ENCODE measurements at places on chromosomes 5 and 9. TPM values are rescaled to one million over a fixed set of nuclear protein-coding genes. Genes with fewer than 3 reads are reported as not detected.

Gene MAMDC2
- polyA plus RNA-seq, result 2.3 TPM

Gene SLC34A1
- not detected for polyA plus RNA-seq

Gene SLC6A19
- polyA plus RNA-seq, result not detected

Gene SKP1
- 581 TPM for polyA plus RNA-seq

Gene IL12B
- not detected for polyA plus RNA-seq

Gene THBS4
- polyA plus RNA-seq, result 31.0 TPM

Gene OBP2B
- not detected for polyA plus RNA-seq

Gene CXCL14
- 28.3 TPM for polyA plus RNA-seq

Gene CNTLN
- polyA plus RNA-seq, result 1.4 TPM

Gene ROR2
- polyA plus RNA-seq, result 0.18 TPM

Gene HNRNPAB
- 243 TPM for polyA plus RNA-seq

Gene KIF12
- 0.03 TPM for polyA plus RNA-seq

Gene ANKRD34B
- polyA plus RNA-seq, result not detected

DNA sequence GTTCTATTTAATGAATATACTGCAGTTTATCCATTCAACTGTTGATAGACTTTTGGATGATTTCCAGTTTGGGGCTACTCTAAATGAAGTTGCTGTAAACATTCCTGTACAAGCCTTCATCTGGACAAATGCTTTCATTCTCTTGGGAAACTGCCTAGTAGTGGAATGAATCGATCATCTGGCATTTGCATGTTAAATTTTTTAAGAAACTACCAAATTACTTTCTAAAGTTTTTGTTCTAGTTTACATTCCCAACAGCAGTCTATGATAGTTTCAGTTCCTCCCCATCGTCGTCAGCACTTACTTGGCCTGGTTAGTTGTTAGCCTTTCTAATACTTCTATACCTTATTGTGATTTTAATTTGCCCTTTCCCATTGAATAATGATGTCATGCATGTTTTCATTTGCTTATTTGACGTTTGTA lies 306.3 kb downstream of the FER start:
- DNase-seq, result no peak

DNA sequence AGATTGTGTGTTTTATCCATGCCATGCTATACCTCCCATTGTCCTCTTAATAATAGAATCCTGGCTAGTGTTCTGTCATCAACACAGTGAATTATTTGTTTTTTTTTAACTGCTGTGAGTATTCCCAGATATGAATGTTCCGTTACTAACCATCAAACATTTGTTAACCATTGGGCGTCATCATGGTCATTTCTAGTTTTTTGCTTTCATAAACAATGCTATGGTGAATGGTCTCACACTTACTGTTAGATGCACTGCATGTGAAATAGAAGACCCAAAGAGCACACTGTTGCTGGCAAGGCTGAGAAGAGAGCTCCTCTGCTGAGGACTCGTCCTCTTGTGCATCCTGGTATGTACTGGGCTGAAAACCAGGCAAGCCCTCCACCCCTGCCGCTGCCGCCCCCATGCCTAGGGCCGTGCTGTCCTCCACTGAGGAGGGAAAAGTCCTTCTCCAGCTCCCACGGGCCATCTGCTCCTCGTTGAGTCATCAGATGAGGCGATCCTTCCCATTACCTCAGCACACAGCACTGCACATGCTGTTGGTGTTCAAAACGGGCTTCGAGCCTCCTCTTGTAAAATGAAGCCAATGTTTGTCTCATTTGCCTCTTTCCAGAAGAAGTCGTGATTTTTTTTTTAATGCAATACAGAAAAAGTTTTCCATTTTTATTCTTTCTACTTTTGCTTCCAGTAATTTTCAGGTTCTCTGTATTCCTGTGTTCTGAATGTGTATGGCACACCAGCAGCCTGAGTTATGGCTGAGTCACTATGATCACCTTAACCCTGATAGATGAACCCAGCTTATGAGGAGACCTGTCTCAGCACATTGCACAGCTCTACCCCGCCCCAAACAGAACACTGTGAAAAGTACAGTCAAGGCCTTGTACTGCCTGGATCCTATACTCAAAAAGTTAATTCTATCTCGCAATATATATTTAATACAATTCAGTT lies 219.0 kb downstream of the AOPEP start:
- DNase-seq, result peak; percentile 60

GRCh38 chr5:150640311-150641005 lies at the start of gene SYNPO:
Gene SYNPO (plus strand): TSS chr5:150640660. CDS start chr5:150648276, 7,616 bp downstream.
- DNase-seq, result peak; percentile 83

GRCh38 chr5:6748142-6748541 lies 34.9 kb downstream of the TENT4A start:
- no peak for DNase-seq

GRCh38 chr5:8700222-8700621 lies 831.3 kb downstream of the MTRR start:
- no peak for DNase-seq

DNA sequence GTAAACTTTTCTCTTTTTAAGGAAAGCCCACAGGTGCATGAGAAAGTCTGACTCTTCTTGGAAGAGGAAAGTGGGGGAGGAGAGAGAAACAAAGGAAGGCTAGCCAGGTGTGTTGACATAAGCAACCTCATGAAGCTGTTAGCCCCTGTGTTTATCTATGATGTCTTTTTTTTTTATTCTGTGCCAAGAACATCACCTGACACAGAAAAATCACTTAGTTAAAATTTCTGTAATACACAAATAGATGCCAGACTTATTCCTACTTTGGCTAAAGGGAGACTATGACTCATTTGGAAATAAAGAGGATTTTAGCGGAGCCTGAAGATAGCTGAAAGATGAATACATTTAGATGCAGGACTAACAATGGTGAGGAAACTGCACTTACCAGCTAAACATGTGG lies 58.3 kb downstream of the BAAT start:
- DNase-seq, result no peak

GRCh38 chr5:29547236-29547865 lies 1646.1 kb upstream of the CDH6 start:
- no peak for DNase-seq

DNA sequence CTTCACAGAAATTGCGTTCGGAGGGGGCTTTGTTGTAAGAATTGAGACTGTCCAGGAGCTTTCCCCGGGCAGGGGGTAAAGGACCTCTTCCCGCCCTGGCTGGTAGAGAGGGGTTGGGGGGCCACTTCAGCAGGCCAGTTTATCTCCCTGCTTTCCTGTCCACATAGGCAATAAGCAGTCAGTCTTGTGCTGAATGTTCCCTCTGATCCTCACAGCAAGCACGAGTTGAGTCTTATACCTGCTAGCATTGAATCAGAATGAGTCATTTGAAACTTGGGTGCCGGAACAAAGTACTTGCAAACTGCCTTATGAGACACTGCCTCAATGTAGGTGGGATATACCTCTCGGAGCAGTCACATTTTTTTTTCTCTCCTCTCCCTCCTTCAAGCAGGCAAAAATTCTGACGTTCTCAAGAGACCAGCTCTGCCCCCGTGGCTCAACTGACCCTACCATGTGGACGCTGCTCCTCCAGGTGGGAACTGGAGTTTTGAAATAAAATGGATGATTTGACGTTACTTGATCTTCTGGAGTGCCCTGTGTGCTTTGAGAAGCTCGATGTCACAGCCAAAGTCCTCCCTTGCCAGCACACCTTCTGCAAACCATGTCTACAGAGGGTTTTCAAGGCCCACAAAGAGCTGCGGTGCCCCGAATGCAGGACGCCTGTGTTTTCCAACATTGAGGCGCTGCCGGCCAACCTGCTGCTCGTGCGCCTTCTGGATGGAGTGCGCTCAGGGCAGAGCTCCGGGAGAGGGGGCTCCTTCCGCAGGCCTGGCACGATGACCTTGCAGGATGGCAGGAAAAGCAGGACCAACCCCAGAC lies 1.3 kb downstream of the SH3RF2 start:
- peak; percentile 58 for DNase-seq

DNA sequence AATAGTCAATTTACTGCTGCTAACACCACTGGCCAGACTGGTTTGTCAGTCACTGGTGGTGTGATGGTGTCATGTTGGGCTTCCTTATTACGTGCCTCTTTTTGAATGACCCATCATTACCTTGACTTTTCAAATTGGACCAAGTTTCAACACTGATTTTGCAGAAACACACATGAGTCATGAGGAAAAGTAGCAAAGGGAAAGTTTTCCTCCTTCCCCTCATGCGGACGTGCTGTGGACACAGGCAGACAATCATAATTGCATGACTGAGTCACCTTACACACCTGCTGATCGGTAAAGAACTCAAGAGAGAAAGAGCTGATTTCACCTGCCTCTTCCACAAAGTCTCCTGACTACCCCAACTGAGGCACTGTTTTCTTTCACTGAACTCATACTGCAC lies 324.5 kb downstream of the ARRDC3 start:
- no peak for DNase-seq

- DNase-seq, result no peak
Measured at GRCh38 chr9:21294364-21294774, 10.7 kb downstream of the IFNA5 start.

- no peak for DNase-seq
Measured at GRCh38 chr5:32975656-32976375, 264.7 kb downstream of the NPR3 start.

GRCh38 chr9:91884696-91885687 lies 65.0 kb downstream of the ROR2 start:
- no peak for DNase-seq

GRCh38 chr5:167012123-167013034 lies 1279.1 kb upstream of the WWC1 start:
- DNase-seq, result no peak

- no peak for DNase-seq
Measured at GRCh38 chr5:132102101-132102701, 28.6 kb downstream of the CSF2 start.

DNA sequence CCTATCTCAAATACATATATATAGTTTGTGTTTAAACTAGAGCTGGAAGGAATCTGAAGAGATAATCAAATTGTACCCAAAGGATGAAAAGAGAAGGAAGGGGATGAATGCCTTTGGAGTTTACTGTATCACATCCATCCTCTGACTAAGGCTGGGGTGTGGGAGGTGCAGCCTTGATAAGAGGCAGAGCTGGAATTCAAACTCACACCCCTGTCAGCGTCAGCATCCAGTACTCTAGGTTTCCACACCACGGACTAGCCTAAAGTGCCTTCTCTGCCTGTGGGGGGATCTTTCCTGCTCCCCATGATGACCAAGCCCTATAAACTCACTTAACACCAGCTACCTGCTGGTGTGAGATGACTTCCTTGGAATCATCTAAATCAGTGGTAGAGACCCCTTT lies 48.1 kb downstream of the EPB41L4B start:
- DNase-seq, result no peak

DNA sequence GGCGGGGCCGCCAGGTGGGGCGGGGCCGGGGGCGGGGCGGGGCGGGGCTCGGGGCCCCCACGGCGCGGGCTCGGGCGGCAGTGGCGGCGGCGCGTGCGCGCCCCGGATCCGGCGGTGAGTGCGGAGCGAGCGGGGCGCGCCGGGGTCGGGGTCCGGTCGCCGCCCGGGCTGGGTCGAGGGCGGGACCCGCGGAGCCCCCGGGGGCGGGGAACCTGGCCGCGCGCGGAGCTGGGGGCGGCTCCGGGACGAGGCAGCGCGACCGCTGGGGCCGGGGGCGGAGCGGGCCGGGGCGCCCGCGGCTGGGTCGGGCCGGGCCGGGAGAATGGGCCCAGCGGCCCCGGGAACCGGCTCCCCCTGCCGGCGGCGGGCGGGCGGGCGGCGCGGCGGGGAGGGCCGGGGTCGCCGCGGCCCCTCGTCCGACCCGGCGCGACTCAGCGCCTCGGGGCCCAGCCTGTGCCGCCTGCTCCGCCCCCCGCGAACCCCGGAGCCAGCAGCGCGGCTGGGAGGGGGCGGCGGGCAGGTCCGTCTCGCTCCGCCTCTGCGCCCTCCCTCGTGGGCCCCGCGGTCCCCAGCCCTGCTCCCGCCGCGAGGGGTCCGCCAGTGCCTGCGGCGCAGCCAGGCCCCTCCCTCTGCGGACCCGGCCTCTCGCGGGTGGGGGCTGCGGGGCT lies 3.1 kb downstream of the EGFL7 start:
- no peak for DNase-seq

- DNase-seq, result no peak
Measured at GRCh38 chr5:104095527-104095926, 532.9 kb upstream of the NUDT12 start.

DNA sequence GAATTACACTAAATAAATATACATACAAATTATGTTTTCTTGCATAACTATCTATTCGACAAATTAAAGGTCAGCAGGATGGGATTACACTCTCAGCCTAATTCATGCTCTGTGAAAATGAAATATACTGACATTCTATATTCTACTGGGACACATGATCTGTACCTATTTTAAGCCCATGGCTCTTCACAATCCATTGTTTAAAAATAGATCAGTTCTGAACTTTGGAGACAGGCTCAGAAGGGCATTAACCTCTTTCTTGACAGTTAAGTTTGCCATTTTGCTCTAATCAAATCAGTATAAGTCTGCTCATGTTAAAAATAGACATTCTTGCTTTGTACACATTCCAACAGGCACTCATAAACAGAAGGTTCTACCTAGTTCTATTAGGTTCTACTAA lies 361.2 kb downstream of the HCN1 start:
- no peak for DNase-seq

DNA sequence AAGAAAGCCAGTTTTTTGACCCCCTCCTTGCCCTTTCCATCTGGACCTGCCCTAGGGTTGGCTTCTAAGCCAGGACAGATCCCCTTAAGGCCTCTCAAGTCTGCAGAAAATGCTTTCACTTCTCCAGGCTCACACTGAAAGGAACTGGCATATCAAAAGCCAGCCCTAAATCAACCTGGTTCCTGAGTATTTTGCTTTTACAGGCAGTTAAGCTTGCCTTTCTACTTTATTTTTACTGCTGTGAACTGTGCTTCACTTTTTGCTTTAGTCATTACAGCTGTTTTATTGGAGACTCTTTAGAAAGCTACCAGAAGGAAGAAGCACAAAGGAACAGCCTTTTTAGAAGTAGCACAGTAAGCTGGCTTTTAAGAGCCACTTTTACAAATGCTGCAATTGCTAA lies 5.0 kb downstream of the TARS1 start:
- DNase-seq, result no peak

DNA sequence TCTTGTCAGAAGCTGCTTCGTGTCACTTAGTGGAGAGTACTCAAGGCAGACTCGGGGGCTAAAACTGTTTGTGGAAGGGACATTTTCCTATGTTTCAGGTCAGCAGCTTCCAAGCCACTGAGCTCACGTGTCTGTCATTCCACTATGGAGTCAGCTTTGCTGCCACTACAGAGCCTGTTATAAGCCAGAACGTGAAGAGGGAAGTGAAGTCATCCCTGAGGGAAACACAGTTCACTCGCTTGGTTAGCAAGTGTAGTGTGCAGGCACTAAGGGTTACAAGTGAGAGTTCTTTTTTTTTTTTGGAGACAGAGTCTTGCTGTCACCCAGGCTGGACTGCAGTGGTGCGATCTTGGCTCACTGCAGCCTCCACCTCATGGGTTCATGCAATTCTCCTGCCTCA lies 24.5 kb upstream of the LTC4S start:
- peak; percentile 15 for DNase-seq

DNA sequence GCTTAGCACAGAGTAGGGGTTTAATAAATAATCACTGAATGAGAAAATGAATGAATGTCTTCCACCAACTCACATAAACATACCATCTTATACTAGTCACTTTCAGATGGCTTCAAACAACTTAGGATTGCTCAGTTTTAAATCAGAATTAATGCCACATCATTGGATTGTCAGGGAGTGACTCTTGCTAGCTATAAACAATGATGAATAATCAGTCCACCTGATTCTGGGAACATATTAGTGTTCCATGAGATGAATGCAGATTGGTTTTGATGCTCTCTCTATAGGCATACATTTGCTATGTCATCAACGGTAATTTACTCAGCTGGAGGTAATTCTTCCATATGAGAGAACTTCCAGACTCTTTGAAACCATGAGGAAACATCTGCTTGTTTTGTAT lies 97.4 kb downstream of the CDH9 start:
- DNase-seq, result no peak

- DNase-seq, result peak; percentile 31
Measured at GRCh38 chr9:114178076-114178475, 22.7 kb downstream of the COL27A1 start.
